A549 (cell line): ENCODE measurements at places on chromosomes 3 and 15.

DNA sequence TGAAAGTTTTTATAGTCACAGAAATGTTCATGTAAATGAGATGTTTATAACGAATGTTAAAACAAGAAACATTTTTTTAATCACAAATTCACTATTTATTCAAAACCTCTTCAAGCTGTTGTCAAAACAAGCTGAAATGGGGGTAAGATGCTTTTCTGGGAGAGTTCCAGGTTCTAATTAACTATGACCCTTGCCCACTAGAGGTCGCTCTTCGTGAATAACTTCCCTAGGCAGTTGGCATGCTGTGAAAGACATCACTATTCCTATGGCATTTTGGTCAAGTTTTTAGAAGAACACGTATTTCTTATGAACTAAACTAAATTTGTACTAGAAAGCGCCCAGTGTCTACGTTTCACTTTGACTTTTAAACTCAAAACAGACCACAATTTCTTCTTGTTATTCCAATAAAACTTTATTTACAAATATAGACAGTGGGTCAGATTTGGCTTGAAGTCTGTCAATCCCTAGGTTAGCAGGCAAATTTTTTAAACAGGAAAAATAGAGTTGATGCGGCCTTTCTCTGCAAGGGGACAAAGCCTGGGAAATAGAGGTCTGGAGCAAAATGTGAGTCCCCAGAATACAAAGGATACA is 62.8 kb upstream of the CMTM8 start:
- DNase-seq = peak; percentile 75

GRCh38 chr15:87816811-87817210 is 439.7 kb downstream of the NTRK3 start:
- DNase-seq = peak; percentile 55

GRCh38 chr3:168362661-168363247 is 267.0 kb upstream of the GOLIM4 start:
- DNase-seq = no peak

GRCh38 chr15:41949401-41950126 is 22.8 kb downstream of the EHD4 start:
- DNase-seq = no peak

DNA sequence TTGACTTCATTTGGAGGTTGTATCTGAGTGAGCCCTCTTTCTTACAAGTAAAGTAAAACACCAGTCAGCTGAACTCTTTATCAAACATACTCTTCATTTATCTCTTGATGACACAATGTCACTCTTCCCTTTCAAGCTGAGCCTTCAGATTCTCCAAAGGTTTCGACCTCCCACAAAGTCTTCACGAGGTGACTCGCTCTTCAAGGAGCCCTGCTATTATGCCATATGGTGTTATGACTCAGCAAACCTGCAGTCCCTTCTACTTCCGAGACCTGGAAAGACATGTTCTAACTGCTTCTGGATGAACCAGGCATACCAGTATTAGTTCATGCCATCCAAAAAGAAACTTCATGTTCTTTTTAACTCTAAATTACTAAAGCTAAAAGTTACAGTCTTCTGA is 23.1 kb downstream of the AADAC start:
- peak; percentile 97 for DNase-seq

- DNase-seq = no peak
Observed at GRCh38 chr3:83063446-83063845, 1302.0 kb upstream of the GBE1 start.

- DNase-seq = no peak
Observed at GRCh38 chr3:81554801-81555200, 206.6 kb downstream of the GBE1 start.

DNA sequence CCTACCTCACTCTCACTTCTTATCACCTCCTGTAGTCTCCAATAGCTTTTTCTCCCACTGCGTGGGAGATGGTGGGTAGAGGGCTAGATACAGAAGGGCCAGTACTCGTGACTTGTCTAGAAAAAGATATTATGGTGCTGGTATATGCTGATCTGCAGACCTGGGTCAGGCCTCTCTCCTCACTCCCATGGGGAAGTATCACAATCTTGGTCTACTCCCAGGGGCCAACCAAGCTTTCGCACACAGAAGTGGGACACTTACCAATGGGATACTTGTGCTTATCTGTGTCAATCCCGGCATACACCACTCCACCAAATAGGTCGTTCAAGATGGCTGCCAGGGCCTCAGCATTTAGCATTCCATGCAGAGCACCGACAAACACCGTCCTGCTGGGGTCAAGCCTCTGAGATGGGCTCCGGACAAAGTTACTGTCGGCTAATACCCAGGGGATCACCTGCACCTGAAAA is 9.0 kb upstream of the RPS17 start:
- no peak for DNase-seq

GRCh38 chr3:150763122-150763840 is at the start of gene SIAH2:
TSS of gene SIAH2 (minus strand) at chr3:150763169. CDS start at chr3:150762849, 320 bp downstream.
- DNase-seq = peak; percentile 93

DNA sequence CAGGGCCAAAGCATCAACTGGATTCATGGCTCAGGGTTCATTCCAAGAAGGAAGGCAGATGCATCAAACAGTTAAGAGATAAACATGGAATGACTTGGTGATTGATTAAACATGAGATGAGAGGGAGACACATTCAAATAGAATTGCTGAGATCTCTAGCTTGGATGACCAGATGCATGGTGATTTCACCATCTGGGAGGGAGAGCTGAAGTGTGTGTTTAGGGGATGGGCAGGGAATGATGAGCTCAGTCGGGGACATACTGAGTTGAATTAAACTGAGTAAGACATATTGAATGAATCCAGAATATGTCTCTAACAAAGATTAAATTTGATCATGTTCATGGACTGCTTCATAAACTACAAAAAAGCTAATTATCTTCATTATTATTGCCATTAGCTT is 35.5 kb downstream of the CADPS start:
- no peak for DNase-seq

- DNase-seq = no peak
Observed at GRCh38 chr15:87570206-87570605, 686.3 kb downstream of the NTRK3 start.

GRCh38 chr3:65595222-65596028 is 443.3 kb downstream of the MAGI1 start:
- DNase-seq = no peak

GRCh38 chr3:194871864-194872668 is 186.4 kb downstream of the FAM43A start:
- peak; percentile 38 for DNase-seq

DNA sequence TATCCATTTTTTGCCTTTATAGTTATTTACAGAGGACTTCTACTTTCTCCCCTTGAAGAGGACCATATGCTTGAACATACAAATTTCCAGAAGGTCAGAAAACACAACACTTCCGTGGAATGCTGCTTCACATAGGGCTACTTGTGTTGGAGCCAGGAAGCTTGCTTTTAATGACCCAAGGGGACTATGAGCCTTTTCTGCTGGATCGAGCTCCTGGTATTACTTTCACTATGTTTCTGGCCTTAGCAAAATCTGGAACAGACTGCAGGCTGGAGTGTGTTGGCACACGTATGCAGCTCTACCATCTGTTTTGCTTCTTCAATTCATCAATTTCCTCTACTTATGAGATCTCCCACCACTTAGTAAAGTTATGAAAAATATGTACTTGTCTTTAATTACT is 69.3 kb upstream of the CBLB start:
- DNase-seq = no peak

DNA sequence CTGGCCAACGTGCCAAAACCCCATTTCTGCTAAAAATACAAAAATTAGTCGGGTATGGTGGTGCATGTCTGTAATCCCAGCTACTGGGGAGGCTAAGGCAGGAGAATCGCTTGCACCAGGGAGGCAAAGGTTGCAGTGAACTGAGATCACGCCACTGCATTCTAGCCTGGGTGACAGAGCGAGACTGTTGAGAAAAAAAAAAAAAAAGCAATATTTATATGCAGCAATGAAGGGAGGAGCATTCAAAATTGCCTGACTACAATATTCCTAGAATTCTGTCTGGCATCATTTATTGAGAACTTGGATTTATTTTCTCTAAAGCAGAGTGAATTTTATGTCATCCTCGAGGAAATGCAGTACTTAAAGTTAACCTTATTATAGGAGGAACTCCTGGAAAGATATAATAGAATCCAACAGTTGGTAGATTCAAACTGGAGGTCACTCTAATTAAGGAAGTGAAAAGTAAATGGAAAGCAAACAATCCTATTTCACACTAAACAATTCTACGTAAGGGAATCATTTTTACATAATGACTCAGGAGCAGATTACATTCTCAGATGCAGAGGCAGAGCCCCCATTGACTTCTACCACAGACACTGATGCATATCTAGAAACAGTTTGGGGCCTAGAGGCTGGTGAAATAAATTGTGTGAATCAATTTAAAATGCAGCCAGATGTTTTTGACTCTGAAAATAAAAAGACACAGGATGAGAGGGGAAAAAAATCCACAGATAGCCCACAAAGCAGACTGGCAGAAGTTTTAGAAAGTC is 82.1 kb upstream of the FHIT start:
- no peak for DNase-seq

GRCh38 chr3:125271127-125271526 is 58.6 kb upstream of the SLC12A8 start:
- DNase-seq = no peak

DNA sequence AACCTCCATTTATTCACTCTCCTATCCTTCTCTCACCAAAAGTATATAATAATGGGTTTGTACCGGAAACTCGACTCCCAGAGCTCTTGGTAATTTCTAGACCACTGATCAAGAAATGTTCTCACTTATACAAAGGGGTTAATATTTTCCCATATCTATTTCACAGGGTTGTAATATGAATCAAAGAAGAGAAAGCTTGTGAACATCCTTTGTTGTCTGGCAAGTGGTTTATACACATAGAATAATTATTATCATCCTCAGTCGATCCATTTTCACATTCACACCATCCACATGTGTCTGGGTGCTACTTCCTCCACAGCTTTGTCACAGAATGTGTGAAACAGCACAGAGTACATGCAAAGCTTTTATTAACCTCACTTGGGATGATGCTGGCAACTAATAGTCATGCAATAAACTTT is 29.9 kb upstream of the STT3B start:
- DNase-seq = no peak

DNA sequence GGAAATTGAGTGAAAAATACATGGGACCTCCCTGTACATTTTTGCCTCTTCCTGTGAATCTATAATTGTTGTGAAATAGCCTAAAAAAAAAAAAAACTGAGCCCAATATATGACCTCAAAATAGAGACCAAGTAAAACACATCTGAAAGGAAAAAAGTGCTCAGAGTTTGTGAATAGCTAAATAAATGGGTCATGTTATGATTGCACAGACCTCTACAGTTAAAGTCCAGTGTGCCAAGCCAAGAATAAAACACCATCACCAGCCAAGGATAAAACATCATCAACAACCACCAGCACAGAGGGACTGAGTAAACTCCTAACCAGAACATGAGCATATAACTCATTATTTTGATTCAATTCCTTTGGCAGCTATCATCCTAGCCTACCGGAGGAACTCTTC is 115.6 kb upstream of the AGTR1 start:
- DNase-seq = no peak

- no peak for DNase-seq
Observed at GRCh38 chr3:100635273-100635701, 25.9 kb downstream of the ADGRG7 start.

GRCh38 chr15:65921780-65922179 is 52.5 kb downstream of the RAB11A start:
- DNase-seq = no peak

DNA sequence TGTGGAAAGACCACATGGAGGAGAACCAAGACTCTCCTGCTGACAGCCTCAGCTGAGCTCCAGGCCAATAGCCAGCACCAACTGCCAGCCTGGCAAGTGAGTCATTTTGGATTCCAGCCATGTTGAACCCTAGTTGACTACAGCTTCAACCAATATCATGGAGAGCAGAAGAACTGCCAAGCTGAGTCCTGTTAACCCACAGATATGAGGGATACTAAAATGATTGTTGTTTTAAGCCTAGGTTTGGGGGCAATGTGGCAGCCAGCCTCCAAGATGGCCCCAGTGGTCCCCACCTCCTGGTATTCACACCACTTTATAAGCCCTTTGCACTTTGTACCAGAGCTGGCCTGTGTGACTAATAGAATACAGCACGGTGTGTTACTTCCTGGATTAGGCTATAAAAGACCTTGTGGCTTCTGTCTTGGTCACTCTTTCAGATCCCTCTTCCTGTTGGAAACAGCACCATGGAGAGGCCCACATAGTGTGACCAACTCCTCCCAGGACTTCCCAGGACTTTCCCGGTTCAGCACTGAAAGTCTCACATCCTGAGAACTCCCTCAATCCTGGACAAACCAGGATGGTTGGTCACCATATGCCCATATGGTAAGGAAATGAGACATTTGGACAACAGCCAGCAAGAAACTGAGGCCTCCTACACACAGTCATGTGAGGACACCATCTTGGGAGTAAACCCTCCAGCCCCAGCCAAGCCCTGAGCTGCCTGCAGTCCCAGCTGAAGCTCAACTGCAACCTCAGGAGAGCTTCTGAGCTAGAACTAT is 32.4 kb upstream of the CDV3 start:
- DNase-seq = peak; percentile 62

- no peak for DNase-seq
Observed at GRCh38 chr3:117998071-117998470, 1036.6 kb downstream of the IGSF11 start.

DNA sequence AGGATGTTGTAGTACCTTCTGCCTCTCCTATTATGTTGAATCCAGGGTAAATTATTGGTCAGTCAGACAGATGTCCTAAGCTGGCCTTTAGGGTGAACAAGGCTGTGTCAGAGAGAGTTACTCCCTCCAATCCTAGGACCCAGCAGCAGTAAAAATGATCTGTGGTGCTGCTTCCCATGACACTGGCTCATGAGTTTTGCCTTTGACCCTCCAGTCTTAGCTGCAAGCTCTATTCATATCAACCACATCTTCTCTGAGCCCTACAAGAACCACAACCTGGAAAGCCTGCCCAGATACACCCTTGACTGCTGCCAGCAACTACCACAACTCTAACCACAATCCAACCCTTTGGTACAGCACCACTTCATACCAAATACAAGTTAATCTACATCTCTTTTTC is 27.2 kb upstream of the PHLDB2 start:
- DNase-seq = no peak

DNA sequence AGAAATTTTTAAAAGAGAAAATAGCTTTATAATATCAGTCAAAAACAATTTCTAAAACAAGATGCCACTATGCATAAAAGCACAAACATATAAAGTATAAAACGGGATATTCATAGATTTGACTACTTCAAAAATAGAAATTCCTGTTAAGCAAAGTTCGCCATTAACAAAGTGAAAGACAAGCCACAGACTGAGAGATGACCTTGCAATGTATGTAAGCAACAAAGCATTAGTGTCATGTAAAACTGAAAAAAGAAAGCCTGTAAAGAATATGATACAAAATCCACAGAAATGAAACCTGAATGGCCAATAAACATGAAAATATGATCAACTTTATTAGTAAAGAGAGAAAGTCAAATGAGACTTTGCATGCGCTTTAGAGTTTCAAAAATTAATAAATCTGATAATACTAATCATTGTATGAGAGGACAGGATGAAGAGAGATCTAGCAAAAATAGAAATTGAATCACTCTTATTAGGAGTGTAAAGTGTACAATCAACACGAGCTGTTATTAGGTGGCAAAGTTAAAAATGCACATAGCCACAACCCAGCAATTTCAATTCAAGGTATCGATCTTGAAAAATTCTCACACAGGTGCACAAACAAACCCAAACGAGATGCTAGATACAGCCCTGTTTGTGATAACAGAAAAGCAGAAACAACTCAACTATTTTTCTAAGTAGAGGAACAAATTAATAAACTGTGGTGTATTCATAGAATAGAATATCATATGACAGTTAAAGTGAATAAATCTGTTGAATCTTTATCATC is 173.6 kb downstream of the MECOM start:
- no peak for DNase-seq
